ENCODE measurements at places on chromosomes 3 and 15. TPM values are rescaled to one million over a fixed set of nuclear protein-coding genes. Genes with fewer than 3 reads are reported as not detected.
A peak's percentile ranks its signal among the peaks of the same experiment; 100 is the strongest.

CORO2B gene
- total RNA-seq, result 30.2 TPM

WDR5B gene
- 8.5 TPM for total RNA-seq

C2CD4B gene
- 2.0 TPM for total RNA-seq

- peak; percentile 20 for DNase-seq
Measured at GRCh38 chr3:128074851-128075521, 22.7 kb downstream of the SEC61A1 start.

- no peak for DNase-seq
Measured at GRCh38 chr15:68278595-68279405, 1.3 kb downstream of the FEM1B start.
